Kidney capillary endothelial cell (primary cell): ENCODE measurements at places on chromosomes 5 and 9.

GRCh38 chr5:57315941-57316340 lies 142.1 kb downstream of the GPBP1 start:
- no peak for DNase-seq

GRCh38 chr5:19044931-19045695 lies 942.9 kb downstream of the CDH18 start:
- DNase-seq, result no peak

GRCh38 chr5:3593771-3594509 lies 1.7 kb upstream of the IRX1 start:
- no peak for DNase-seq

DNA sequence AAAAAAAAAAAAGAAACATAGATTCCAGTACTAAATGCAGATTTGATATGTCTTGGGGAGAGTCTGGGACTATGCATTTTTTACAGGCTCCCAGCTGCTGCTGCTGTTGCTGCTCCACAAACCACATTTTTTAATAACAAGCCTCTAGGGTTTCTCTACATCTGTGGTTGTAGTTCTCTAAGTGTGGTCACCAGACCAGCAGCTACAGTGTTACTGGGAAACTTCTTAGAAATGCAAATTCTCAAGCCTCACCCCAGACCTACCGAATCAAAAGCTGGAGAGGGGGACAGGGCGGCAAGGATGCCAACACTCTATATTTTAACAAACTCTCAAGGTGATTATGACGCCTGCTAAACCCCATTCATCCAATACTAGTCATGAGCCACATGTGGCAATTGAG lies 293.4 kb upstream of the PTGER4 start:
- DNase-seq, result no peak

DNA sequence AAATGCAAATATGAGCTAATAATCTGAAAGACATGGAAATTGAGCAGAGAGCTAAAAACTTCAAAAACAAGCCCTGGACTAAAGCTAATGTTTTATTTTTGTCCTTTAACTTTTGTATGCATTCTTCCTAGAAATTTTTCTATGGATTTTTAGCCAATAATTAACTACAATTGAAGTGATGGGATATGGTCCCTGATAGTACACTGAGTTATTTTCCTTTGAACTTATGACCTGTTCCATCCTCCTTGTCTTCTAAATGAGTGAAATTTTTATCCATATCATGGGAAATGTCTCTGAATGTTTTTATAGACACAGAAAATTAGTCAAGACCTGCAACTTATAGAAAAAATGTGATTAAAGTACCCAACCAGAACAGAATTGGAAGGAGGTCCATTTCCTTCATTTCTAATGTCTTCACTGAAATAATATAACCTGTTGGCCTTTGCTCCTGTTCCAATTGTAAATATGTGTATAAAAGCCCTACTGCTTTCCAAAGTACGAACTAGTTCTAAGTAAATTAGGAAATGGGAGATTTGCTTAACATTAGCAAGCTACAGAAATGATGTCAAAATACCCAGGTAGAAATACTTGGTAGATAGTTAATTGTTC lies 11.3 kb upstream of the ERAP2 start:
- no peak for DNase-seq

DNA sequence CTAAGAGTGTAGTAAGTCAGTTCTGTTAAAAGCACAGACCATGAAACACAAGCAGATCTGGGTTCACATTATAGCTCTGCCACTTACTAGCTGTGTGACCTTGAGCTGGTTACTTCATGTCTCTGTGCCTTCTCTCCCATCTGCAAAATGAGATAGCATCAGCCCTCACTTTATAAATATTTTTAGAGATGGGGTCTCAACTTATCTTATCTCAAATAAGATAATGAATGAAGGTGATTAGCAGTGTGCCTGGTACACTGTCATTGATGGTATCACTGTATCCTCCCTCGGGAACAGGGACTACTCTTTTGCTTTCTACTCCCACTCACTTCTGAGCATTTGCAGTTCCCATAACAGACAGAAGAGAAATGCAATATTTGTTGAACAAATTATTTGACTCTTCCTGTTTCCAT lies 52.4 kb downstream of the GALNT10 start:
- DNase-seq, result no peak

GRCh38 chr9:115133649-115134048 lies 15.7 kb upstream of the TNC start:
- no peak for DNase-seq

GRCh38 chr5:59099270-59099994 lies 516.6 kb downstream of the RAB3C start:
- peak; percentile 58 for DNase-seq
